Smooth muscle cell of the brain vasculature (primary cell): ENCODE measurements at places on chromosomes 2 and 18.

- no peak for DNase-seq
Measured at GRCh38 chr2:132645722-132646539, 24.1 kb downstream of the LYPD1 start.

DNA sequence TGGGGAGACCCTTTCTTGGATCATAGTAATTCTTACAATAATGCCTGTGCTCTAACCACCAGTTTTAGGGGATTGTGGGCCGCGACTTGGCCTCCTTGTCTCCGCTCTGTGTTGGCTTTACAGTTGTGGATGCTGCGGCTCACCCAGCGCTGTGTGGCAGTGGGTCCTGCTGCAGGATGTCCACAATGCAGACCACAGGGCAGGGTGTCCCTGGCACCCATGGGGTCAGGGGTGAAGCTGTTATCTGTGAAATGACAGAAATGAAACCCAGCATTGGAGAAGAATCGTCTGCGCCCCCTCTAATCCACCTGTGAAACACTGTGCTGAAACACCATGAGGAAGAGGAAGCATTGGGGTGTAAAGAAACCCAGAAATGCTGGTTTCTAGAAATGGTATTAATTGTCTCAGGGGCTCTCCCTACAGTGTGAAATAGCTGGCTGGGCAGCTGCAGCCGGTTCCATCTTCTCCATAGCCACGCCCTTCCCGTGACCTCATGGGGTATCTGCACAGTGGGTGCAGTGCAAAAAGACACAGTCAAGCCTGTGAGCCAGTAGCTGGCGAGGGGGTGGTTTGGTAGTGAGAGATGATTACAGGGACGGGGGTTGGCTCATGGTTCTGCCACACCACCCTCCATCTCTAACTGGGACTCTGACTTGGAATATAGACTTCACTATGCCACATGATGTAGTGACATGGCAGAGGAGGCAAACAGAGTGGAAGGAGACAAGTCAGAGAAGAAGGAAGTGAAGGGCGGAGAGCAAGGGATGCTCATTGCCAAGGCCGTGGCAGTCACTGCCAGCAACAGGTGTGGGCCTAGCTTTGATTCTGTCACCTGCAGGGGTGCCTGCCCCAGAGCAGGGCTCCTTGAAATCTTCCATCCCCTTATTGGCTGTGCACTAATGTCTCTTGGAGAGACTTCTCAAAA is 16.2 kb downstream of the INPP4A start:
- DNase-seq: no peak

- DNase-seq: no peak
Measured at GRCh38 chr2:219124381-219125110, 36.1 kb downstream of the NHEJ1 start.

DNA sequence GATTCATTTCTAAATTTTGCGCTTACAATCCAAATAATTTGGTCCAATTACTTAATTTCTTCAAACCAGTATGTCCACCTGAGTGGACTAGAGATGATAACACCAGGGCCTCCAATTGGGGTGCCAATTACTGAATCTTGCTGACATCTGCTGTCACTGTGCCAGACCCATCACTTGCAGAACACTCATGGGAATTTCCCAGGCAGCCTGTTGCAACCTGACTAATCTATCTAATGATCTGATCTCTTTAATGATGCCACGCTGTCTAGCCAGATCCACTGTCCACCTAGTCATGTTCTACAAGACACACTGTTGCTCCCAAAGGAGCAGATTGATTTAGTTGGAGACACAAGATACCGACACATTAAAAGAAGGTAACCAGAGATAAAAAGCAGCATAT is 11.8 kb upstream of the LRP1B start:
- no peak for DNase-seq

- no peak for DNase-seq
Measured at GRCh38 chr2:48728295-48728694, 27.2 kb downstream of the LHCGR start.

- DNase-seq: no peak
Measured at GRCh38 chr2:17311771-17312511, 206.3 kb downstream of the RAD51AP2 start.

GRCh38 chr18:10739152-10739551 is 213.3 kb downstream of the NAPG start:
- no peak for DNase-seq

DNA sequence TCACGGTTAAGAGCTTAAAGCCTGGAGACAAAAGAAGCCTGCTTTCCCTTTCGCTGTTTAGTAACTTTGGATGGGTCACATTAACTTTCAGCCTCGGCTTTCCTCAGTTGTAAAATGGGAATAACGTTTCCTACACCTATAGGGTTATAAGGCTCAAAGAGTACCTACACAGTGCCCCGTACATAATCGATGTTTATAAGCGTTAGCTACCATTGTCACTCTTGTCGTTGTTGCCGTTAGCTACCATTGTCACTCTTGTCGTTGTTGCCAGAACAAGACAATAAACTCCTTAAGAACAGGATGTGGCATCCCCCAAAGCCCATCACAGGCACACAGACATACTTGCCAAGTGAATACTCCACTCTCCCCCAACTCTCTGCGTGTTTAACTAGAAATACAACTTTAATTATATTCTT is 901 bp upstream of the MFSD6 start:
- DNase-seq: no peak

- no peak for DNase-seq
Measured at GRCh38 chr2:172922306-172922705, 153.3 kb upstream of the MAP3K20 start.

DNA sequence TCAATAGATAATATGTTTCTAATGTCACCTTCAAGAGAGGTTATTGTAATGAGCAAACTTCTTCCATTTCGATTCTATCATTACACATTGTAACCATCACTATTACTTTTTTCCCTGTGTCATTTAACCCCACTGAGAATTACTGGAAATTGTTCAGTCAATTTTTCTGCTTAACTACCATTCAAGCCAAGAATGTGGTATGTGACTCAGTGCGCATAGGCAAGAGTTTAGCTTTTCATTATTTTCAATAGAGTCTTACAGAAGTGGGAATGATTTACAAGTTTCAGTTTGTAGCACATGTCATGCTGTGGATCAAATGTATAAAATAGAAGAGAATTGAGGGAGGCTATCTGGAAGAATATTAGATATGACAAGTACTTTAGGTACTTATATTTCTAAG is 34.3 kb upstream of the PIEZO2 start:
- no peak for DNase-seq

- DNase-seq: no peak
Measured at GRCh38 chr2:216392018-216392562, 19.8 kb upstream of the MARCHF4 start.

DNA sequence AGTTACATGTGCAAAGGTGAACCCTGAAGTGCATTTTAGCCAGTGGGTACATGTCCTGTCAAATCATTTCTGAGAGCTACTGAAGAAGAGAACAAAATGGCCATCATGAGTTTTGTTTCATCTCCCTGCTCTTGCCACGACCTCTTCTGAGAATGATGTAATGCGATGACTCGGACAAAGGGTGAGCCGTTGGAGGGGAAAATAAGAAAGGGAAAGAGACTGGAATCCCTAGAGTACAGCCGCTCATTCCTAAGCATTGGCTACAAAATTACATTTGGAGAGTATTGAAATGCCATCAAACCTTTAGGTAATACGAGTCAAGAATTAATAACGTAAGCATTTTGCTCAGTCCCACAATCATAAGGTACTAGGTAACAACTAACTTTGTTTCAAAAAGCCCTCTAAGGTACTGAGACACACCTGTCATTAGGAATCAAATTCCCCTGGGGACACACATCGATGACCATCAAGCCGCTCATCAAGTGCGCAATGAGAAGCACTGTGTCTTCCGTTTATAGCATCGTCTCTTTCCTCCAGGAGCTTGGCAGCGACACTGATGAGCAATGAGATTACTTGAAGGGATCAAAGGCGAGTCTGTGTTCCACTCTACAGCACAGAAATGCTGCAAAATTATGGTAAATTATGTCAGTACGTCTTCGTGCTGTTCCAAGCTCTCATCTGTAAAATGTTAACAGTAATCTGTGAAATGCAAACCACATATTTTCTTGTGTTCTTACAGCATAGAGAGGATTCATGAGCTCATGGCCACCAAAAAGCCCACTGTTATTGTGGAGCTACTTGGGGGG is 97.3 kb upstream of the PIEZO2 start:
- no peak for DNase-seq

DNA sequence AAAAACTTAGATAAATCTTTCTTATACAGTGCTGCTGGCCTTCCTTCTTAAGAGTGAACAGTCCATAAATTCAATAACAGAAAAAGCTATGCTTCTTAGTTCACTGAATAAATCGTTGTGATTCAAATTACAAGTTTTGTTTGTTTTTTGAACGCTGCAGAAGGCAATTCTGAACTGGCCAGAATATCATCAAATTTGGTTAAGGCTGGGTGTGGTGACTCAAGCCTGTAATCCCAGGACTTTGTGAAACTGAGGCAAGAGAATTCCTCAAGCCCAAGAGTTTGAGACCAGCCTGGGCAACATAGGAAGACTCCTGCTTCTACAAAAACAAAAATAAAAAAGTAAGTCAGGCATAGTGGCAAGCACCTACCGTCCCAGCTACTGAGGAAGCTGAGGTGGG is 111.2 kb upstream of the SLC39A10 start:
- DNase-seq: no peak

GRCh38 chr18:10089881-10090280 is 176.1 kb downstream of the VAPA start:
- no peak for DNase-seq

DNA sequence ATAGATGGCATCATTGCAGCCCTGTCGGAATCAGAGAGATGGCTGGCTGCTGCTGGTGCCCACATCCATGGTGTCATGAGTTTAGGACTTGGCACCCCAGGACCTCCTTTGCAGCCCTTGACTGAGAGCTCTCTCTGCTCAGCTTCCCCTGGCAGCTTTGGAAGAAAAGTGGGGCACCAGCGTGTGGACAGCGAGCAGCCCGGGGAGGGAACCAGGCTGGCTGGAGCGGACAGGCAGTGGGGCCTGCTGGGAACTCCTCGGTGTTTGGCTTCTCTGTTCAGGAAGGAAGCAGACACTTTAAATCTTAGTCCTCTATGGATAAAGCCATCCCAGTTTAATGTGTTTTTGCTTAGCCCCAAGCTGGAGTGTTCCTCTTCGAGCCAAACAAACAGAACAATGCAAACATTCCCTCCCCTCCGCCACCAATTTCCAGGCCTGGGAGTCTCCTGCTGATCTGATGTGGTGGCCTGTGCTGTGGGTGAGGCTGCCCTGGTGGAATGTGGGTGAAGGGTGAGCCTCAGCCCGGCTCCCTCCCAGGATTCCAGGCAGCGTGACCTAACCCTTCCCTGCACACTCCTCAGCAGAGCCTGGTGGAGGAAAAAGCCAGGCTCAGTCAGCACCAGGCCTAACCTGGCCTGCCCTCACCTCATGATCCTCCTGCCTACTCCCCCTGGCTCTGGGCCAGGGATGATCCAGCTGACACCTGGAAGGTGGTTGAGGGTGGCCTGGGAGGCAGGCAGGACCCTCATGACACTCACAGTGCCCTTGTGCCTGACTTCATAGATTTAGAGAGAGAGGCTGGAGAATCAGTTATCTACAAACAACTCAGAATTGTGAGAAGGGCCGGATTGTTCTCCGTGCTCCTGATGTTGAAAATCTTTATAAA is 21.6 kb upstream of the ITGB6 start:
- DNase-seq: no peak

DNA sequence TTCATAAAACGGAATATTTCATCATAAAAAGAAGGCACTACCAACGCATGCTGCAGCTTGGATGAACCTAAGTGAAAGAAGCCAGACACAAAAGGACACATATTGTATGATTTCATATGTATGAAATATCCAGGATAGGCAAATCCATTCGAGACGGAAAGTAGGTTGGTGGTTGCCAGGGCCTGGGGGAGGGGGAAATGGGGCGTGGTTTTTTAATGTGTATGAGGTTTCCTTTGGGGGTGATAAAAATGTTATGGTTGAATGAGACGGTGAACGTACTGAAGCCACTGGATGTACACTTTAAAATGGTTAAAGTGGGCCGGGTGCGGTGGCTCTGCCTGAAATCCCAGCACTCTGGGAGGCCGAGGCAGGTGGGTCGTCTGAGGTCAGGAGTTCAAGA is 20.0 kb upstream of the SPATA3 start:
- no peak for DNase-seq

GRCh38 chr2:174282441-174282840 is 34.1 kb upstream of the OLA1 start:
- DNase-seq: no peak

- no peak for DNase-seq
Measured at GRCh38 chr2:113341191-113341869, 62.6 kb upstream of the PAX8 start.

- no peak for DNase-seq
Measured at GRCh38 chr18:21853775-21854552, 113.4 kb downstream of the MIB1 start.

DNA sequence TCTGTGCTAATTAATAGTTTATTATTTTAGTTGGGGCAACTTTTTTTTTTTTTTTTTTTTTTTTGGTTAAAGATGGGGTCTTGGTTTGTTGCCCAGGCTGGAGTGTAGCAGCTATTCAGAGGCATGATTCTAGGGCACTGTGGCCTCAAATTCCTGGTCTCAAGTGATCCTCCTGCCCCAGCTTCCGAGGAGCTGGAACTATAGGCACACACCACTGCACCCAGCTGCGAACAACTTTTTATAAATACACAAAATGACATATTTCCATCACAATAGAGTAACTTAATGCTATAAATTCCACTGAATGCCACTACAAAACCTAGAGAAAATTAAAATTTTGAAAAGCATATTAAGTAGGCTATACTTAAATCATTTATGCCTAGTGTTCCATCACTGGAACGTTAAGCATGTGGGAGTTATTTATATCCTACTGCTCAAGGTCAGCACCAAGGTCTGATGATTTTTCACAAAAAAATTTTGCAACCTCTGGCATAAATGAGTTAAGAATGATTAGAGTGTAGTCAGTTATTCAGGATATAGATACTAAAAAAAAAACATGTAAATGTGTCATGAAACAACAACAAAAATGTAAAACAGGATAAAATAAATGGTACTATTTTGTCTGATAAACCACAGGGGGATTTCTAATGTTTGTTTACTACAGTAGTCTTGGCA is 46.8 kb downstream of the GFPT1 start:
- DNase-seq: no peak

GRCh38 chr2:176056406-176056805 is 27.4 kb downstream of the EVX2 start:
- DNase-seq: no peak

DNA sequence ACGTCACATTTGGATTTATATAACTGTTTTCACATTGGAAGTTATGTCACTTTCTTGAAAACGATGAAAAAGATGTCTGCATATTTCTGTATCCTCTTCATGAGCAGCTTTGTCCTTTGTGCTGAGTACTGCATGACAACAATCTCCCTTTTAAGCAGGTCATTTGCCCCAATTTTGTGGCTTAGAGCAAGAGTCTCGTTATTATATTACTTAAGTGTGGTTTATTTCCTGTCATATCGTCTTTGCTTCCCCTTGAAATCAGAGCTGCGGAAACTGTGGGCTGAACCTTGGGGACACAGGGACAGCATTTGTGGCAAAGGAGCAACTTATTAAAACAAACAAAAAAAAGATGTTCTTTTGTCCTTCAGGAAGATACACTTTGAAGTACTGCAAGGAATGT is 254.0 kb upstream of the DSEL start:
- no peak for DNase-seq
